ENCODE measurements at places on chromosomes 4 and X. TPM values are rescaled to one million over a fixed set of nuclear protein-coding genes. Genes with fewer than 3 reads are reported as not detected.

The TEX13D gene
- not detected for polyA plus RNA-seq

The ARMCX1 gene
- 26.7 TPM for polyA plus RNA-seq

The CSAG3 gene
- not detected for polyA plus RNA-seq

The NLRP2B gene
- polyA plus RNA-seq, result not detected

The GDPD2 gene
- polyA plus RNA-seq, result not detected

The VEGFC gene
- 18.4 TPM for polyA plus RNA-seq

The C4orf36 gene
- polyA plus RNA-seq, result not detected

The EFHC2 gene
- 0.27 TPM for polyA plus RNA-seq

DNA sequence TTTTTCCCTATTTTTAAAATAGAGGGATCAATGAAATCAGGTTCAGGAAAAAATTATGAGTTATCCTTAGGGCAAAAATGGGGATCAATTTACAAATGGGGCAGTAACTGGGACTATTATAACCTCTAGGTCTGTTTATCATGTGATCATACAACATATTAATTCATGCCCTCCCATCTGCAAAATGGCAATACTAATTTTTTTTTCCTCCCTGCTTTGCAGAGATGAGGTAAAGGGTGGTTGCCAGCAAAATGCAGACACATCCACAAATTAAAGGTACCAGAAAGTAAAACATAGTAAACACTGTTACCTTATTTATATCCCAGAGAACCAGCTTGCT, 467 bp downstream of the HSD17B11 start:
- DNase-seq, result no peak

GRCh38 chrX:150870487-150871340, 27.8 kb downstream of the CD99L2 start:
- DNase-seq, result no peak

DNA sequence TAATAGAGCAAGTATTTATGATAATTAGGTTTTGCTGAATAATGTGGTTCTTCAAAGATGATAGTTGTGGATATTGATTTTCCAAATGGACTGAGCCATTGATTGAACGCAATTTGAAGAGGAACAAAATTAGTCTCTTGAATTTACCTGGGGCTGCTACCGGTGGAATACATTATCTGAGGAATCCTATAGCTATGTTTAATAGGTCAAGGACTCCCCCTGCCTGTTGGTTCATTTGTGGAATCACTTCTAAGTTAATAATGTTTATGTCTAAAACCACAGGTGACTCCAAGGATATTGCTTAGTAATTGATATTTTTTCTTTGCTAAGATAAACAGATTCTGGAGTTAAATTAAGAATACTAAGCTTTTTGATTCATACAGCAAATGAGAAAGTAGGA, 576.0 kb upstream of the PABPC4L start:
- DNase-seq, result no peak

- DNase-seq, result no peak
Measured at GRCh38 chr4:74021601-74022000, 16.9 kb downstream of the CXCL3 start.

GRCh38 chr4:53193111-53193510, 172.8 kb downstream of the SCFD2 start:
- no peak for DNase-seq

DNA sequence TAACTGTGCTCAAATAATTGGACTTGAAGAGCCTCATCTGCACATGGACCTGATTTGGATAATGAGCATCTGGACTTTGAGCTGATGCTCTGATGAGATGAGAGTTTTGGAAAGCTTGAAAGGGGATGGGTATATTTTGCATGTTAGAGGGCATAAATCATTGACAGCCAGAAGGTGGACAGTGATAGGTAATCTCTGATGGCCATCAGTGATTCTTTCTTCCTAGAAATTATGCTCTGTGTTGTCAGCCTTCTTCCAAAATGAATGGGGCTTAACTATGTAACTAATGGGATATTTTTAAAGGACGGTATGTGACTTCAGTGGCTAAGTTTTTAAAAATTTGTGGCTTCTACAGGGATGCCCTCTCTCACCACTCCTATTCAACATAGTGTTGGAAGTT, 334.0 kb downstream of the PTTG2 start:
- DNase-seq, result no peak

DNA sequence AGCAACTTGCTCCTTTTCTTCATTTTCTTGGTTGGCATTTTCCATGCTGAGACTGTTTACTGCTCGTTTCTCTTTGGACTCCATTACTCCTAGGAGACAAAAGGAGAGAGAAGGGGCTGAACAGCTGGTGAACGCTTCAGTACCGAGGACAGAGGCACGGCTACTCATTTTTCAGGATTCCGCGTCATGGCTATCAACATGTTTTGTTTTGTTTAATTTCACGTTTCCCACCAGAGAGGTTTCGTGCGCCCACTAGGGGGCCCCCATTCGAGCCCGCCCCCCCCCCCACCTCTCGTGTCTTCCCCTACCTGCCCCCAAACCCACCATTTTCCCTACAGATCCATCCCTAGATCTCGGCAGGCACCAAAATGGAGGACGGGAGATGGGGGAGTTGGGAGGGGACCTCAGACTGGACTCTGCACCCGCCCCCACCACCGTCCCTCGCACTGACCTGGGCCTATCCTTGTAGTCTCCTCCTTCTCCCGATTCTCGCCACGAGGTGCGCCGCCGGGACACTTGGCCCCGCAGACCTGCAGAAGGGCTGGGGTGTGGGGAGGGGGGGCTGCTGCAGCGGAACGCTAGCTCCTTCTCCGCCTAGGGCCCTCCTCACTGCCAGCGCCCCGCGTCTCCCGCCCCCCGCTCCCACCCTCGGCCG, 653 bp downstream of the BEX1 start:
- no peak for DNase-seq

GRCh38 chrX:152070144-152070543, 68.2 kb downstream of the MAGEA10 start:
- no peak for DNase-seq

DNA sequence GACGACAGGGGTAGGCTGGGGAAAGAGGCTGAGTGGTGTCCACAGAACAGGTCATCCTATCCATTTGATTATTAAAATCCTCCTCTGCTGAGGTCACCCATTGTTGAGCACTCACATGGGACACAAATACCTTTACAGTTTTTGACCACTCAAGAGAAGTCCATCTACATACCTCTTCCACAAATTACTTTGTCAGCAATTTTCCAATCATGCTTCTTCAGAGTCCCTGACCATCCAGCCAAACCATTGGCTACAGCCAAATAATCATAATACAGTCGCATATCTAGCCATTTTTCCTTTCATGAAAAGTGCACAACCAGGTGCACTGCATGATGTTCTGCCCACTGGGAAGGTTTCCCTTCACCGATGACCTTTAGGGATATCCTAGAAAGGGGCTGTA, 407.4 kb downstream of the TEX13C start:
- DNase-seq, result no peak

GRCh38 chrX:140866446-140866845, 135.9 kb upstream of the SPANXB1 start:
- no peak for DNase-seq

- peak; percentile 13 for DNase-seq
Measured at GRCh38 chr4:90951037-90951436, 823.8 kb downstream of the CCSER1 start.

GRCh38 chrX:43899878-43900815, 17.9 kb upstream of the MAOB start:
- no peak for DNase-seq

GRCh38 chrX:49308604-49309269, 5.3 kb downstream of the GAGE10 start:
- DNase-seq, result no peak

DNA sequence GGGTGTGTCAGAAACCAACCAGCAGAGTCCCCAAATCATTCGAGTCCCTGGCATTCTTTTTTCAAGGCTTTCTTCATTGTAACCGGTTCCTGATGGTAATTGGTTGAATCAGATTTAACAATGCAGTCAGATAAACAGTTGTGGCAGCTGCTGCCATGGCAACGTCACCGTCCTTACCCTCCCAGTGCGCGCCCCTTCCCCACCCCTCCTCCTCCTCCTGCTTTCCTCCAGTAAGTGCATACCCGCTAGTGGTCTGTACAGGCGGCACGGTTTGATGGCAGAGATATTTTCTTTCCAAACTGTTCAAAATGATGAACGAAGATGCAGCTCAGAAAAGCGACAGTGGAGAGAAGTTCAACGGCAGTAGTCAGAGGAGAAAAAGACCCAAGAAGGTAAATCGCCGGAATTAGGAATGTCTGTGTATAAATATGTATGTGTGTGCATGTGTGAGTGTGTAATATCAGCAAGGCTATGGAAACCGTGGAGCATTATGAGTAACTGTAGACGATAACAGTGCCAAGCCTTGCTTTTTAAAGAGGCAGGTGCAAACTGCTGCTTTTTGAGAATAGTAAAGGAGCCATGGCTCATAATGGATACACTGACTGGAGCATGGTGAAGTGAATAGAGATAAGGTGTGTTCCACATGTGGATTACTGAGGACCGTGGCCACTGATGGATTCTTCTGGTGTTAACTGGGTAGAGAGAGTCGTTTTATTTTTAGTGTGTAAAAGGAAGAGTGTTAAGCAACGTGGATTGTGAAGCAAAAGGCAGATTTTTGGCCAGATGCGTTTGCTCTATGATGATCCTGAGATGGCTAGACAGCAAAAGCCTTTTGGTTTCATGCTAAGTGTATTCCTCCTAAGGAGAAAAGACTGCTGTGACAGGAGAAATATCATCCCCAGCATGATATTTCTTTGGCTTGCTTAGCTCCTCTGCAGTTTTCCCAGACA, at the start of gene ANK2:
TSS of gene ANK2 (plus strand) at position 233 of the 950 bp plus-strand sequence. CDS start at position 309, 76 bp downstream.
- no peak for DNase-seq

- DNase-seq, result no peak
Measured at GRCh38 chr4:84870398-84871163, 95.9 kb downstream of the WDFY3 start.

GRCh38 chrX:37685381-37686359, at the start of gene XK:
Gene XK, plus strand, starts transcription at chrX:37685791. Its CDS starts 171 bp downstream, at chrX:37685962.
- peak; percentile 52 for DNase-seq

GRCh38 chr4:186200516-186200915, 9.1 kb downstream of the CYP4V2 start:
- no peak for DNase-seq

- no peak for DNase-seq
Measured at GRCh38 chr4:153474251-153474650, 8.1 kb downstream of the TMEM131L start.

DNA sequence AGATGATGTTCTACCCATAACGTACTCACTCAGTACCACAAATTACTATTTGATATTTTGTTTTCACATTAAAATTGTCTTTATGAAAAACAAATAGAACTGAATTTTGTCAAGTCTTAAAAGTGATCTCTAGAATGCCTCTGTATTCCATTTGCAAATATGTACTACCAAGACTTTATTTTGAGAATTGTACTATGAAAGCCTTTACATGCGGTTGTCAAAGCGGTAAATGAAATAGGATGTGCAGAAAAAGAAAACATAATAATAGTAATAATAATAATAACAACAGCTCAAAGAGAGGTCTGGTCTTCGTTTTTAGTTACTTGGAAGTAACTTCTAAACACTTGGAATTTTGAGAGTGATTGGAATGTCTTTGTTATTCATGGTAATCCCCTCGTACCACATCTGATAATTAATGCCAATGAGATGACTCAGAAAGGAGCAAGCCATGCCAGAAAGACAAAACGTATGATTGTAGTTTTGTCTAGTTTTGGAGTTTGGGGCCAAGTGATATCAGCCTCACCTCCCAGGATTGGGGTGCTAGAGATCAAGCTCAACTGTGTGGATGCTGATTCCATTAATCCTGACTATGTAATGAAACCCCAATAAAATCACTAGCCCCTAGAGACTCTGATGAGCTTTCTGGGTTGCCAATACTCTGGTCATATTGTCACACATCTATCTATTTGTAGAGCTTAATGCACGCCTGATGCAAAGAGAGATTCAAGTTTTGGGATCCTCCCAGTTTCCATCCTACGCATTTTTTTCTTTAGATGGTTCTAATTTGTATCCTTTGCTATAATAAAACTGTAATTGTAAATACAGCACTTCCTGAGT, 20.2 kb upstream of the CTSO start:
- no peak for DNase-seq

DNA sequence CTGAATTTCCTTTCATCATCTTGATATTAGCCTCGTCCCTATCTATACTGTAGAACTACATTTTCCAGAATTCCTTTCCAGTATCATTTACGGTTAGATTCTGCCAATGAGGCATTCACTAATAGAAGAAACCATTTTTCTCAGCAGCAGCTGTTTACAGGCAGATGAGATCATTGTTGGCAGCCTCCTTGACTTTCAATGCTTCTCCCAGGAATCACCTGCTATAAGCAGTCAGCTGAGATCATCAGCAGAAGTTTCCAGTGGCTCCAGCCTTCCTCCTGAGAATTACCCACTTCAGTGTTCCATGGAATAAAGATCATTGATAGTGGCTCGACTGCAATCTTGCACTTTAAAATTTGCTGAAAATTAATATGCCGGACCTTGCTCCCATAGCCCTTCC, 157.3 kb upstream of the TET2 start:
- no peak for DNase-seq

DNA sequence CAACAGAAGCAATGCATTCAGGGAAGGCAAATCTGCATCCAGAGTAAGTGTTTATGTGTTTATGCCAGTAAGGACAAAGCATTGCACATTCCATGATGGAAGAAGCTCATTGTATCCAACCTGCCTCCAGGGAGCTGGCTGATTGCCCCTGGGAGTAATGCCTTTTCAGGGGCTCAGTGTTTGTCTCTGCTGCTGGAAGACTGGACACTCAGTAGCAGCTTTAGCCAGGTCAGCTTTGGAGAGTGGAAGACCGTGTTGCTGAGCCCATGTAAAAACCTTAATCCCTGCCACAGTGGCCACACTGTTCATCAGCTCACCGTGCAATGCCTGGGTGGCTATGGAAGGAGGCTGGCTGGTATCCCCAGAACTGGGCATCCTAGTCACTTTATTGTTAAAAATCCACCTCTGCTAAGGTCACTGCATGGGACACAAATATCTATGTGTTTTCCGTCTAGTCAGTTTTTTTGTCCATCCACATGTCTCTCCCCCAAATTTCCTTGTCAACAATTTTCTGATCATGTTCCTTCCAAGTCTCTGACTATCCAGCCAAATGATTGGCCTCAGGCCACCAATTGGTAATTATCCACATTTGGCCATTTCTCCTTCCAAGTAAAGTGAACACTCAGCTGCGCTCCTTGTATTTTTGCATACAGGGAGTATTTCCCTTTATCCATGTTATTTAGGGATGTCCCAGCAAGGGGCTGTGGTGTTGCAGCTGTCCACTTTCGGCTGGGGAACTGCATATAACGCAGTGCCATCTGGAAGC, 2044.5 kb upstream of the AGA start:
- DNase-seq, result no peak

- DNase-seq, result no peak
Measured at GRCh38 chrX:125132274-125132673, 187.4 kb upstream of the TEX13C start.

Measured in adrenal gland (tissue), 19 donors.